ENCODE measurements at places on chromosomes 7 and 10.

- peak; percentile 46 for DNase-seq
Measured at GRCh38 chr10:61890881-61891409, 10.6 kb upstream of the ARID5B start.

GRCh38 chr7:26694141-26694540 lies 170.2 kb downstream of the SKAP2 start:
- DNase-seq = no peak

DNA sequence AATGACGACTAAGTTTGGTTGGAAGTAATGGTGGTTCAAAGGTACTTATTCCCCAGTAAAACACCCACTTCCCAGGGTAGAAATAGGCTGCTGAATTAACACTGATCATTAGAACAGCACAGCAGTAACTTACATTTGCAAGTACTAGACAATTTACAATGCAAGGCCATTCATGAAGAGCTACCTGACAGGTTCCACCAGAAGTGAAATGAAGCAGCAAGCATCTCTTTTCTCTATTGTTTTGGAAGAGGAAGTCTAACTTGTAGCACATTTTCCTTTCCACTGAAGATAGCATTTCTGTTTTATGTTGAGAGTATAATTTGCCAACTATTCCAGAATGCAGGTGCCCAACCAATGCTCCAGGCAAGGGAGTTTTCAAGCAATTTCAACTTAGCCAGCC lies 145.9 kb downstream of the CREB5 start:
- DNase-seq = no peak

DNA sequence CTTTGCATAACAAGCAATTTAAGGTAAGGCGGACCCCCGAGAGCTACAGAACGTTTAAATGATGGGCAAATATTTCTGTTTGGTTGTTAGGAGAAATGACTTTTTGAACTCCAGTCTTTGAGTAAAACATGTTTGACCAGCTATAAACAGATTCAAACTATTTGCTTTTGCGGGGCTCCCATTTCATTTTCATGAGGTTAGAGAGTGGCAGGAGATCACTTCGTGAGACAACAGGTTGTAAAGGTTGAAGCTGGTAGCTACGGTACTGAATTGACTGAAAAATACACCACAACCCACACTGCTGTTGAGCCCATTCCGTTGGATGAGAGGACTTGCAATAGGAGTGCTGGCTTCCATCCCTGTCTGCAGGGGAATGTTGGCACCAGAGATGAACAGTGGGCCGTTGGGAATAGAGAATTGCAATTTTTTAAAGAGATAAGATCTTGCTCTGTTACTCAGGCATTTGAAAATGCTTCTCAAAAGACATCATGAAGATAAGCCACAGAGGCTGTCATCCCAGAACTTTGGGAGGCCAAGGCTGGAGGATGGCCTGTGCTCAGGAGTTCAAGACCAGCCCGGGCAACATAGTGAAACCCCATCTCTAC lies 65.7 kb upstream of the CARD11 start:
- DNase-seq = no peak

GRCh38 chr10:78764436-78764835 lies 304.3 kb upstream of the ZMIZ1 start:
- no peak for DNase-seq

GRCh38 chr7:151599401-151600227 lies 79.9 kb upstream of the RHEB start:
- peak; percentile 96 for DNase-seq

DNA sequence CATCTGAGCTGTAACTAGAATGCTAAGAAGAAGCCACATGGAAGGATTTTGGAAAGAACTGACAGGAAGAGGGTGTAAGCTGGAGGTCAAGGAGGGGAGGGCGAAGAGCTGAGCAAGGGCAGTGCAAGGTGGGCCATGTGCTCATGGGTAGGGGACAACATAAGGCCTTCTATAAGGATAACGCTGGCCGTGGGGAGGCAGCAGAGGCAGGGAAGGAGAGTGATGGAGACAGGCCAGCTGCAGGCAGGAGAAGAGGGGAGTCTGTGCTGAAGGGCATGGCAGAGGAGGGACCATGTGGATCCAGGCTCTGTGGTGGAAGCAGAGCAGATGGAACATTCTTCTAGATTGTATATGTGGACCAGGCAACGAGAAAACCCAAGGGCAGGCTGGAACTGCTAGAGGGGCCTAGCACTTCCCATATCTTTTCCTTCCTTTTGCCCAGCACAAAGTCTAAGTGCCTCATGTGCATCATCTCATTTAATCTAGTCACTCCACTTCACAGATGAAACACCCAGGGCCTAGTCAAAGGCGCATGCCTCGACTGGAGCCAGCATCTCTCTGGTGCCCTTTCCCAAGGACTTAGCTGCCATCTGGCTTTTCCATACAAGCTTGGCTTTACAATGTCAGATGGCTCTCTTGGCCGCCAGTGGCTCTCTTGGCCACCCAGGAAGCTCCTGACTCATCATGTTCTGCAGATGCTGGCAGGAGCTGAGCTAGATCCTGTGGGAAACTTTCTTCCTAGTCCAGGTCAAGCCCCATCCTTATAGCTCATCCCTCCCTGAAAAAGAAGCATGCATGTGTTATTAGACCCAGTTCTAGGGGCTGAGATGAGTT lies 6.6 kb downstream of the LRRC18 start:
- DNase-seq = peak; percentile 3

DNA sequence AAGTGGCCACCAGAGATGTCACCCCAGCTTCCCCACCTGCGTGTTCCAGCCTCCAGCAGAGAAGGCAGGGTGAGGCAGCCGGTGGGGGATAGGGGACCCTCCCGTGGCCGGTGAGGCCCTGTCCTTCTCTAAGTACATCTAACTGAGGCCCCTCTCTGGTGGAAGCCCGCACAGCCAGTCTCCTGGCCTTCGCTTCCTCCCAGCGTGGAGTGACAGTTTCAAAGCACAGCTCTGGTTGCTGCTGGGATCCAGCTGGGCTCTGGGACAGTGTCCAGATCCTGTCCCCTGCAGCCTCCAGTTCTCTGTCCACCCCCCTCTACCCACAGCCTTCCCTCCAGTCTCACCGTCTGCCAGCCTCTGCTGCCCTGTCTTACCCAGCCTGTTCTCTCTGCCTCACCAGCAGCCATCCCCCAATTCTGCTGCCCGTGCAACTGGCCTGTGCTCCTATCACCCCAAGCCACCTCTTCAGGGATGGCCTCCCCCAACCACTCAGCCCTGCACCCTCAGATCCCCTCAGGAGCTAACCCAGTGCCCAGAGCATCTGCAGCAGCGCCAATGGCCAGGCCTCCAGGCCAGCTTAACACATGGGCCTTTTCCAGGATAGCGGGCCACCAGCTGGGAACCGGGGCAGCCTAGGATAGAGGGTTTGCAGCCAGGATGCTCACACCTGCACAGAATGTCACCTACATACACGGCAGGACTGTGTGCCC lies 16.3 kb upstream of the SH2B2 start:
- no peak for DNase-seq

GRCh38 chr10:28118985-28119628 lies 120.2 kb upstream of the ODAD2 start:
- DNase-seq = no peak

DNA sequence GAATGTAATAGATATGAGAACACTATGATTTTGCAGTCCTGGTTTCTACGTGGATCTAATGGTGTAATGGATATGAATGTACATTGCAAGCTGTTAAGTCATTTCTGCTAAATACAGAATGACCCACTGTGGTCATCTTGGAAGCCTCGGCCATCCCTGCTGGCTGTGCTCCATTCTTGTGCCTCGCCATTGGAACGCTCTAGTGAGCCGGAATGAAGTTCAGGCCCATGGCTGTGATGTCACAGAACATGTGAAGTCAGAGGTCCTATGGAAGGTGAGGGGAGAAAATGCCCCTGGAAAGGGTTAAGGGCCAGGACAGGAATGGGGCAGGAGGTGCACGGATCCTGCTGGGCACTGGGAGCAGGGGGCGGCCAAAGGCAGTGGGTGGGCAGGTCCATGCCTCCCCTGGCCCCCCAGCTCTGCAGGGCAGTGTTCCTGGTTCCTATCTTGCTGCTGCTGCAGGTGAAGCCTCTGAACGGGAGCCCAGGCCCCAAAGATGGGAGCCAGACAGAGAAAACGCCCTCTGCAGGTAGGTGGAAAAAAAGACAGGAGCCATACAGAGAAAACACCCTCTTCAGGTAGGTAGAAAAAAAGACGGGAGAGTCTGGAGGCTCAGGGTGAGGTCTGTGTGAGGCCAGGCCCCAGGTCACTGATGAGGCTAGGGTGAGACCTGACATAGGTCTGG lies at the start of gene LLCFC1:
LLCFC1 (plus strand) TSS at position 259 of the 685 bp plus-strand sequence; CDS start at position 397, 138 bp downstream.
- no peak for DNase-seq

DNA sequence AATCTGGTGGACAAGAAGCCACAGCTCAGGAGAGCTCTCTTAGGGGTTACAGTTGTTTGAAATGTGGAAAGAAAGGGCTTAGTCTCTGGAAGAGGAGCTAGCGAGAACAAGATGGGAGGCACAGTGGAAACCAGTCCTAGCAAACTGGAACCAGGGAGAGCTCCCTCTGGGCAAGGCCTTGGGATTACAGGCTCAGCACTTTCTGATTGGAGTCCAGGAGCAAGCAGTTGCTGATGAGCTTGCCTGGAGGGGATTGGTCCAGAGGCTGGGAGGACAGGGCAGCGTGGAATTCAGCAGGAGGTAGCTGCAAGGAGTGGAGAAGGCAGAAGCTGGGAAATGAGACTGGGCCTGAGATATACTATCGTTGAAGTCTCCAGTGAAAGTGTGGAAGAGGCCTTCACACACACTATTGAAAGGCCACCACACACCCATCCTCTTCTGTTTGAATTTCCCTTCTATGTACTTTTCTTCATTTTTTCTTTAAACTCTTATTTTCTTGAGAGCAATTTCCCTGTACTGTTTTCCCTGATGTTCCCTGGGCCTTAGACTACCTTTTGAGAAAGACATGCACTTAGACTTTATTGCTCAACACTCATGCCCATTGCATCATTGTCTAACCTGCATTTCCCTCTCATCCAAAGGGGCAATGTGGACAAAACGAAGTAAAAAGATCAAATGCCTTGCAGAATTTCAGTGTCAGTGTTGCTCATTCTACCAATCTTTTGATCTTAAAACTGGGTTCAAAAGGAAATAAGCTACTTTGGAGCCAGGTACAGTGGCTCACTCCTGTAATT lies 57.8 kb upstream of the LANCL2 start:
- no peak for DNase-seq

DNA sequence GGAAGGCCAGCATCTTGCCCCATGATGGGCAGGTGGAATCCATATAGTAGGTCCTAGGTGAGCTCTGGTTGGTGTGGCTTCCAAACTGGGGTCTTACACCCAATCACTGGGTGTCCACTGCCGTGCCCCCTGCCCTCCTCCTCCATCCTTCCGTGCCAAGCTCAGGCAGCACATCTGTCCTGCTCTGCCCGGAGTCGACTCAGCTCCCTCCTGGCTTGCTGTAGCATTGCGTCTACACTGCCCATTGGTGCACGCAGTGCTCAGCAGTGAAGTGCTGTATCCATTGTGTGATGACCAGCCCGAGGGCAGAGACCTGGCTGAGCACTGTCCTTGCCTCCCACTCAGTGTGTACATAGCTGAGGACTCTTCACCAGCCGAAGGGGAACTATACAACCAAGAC lies 148.4 kb downstream of the ADAM12 start:
- DNase-seq = no peak

- no peak for DNase-seq
Measured at GRCh38 chr7:66348531-66348930, 143.4 kb downstream of the TPST1 start.

DNA sequence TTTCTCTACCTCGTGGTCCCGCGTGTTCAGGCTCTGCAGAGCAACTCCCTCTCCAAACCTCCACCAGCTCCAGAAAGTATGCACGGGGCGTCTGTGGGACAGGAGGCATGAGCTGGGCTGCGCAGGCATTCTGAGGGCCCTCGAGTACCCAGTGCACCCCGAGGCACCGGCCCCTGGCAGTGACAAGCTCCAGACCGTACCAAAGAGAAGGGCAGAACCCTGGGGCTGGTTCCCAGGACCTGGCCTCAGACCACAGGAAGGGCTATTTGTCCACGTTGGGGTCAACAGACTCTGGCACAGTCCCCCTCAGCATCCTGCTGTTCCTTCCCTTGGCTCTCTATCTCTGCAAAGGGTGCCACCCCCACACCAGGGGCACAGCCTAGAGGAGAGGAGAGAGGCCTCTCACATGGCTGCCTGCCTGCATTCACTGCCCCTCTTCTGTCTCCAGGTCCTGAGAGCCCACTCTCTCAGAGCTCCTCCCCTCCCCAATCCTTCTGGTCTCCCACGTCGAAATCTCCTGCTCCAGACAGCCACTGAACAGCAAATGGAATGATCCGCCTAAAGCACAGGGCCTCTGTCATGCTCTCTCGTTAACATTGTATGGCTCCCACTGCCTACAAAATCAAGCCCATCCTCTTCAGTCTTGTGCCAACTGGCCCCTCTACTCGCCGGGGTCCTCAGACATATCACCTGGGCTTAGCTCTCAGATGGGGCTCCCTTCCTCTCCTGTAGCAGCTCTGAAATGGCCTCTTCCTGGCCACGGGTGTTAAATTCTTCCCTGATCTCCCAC lies 96.3 kb downstream of the OAT start:
- DNase-seq = no peak

DNA sequence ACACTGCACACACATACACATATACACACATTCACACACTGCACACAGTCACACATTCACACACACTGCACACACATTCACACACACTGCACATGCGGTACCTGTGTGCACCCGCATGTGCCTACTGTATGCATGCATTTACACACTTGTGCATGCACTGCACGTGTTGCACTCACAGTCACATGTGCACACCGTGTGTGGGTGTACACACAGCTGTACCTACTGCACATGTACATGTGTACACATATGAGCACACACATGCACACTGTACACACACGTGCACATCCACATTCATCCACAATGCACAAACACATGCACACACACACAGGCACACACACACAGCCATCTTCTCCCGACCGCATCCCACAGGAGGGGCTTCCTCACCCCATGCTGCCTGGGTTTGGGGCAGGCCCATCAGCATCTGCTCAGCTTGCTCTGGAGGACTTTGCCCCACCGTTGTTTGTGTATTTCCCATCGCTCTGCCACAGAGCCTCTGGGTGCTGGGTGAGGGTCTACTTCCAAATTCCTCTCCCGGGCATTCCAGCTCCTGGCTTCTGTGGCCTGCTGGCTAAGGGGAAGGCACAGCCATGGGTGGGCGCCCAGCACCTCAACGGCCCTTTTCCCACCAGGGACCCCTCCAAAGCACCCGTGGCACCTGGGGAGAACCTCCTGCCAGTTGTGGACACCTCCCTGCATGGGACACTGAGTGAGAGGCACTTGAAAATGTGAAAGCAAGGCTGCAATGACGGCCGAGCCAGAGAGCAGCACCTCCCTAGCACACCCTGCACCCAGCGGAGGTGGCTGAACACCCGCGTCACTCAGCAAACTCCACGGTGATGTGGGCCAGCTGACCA lies 324.3 kb downstream of the PTPRN2 start:
- DNase-seq = no peak

DNA sequence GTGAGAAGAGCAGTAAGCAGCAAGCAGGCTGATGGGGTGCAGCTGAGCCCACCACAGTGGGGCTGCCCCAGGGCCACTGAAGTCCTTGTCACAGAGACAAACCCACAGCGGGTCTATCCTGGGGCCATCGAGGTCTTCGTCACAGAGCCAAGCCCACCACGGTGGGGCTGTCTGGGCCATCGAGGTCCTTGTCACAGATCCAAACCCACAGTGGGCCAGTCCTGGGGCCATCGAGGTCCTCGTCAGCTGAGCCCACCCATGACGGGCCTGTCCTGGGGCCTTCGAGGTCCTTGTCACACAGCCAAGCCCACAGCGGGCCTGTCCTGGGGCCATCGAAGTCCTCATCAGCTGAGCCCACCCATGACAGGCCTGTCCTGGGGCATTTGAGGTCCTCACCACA lies 549.9 kb downstream of the DNAJB6 start:
- DNase-seq = no peak

GRCh38 chr10:132557696-132558515 lies 20.3 kb downstream of the INPP5A start:
- no peak for DNase-seq
